ENCODE measurements at places on chromosomes 1 and 21. TPM values are rescaled to one million over a fixed set of nuclear protein-coding genes. Genes with fewer than 3 reads are reported as not detected.

The KRTAP21-2 gene
- not detected for total RNA-seq

The LEPR gene
- total RNA-seq: 13.5 TPM

The TNFSF4 gene
- total RNA-seq: 1.8 TPM

The BCL10 gene
- 27.2 TPM for total RNA-seq

The AIRE gene
- total RNA-seq: 0.70 TPM

The CELA2A gene
- total RNA-seq: not detected

The NUP210L gene
- 0.06 TPM for total RNA-seq

The AMPD1 gene
- total RNA-seq: 22.7 TPM

The DENND2D gene
- total RNA-seq: 17.2 TPM

The CAPN9 gene
- total RNA-seq: 0.29 TPM

The C2CD2 gene
- 21.8 TPM for total RNA-seq

The CTSS gene
- 46.1 TPM for total RNA-seq

The TNNI3K gene
- total RNA-seq: 0.99 TPM

The PLA2G2C gene
- not detected for total RNA-seq

The PODN gene
- total RNA-seq: 6.5 TPM

The ACKR1 gene
- total RNA-seq: 1.6 TPM

The LCK gene
- 8.5 TPM for total RNA-seq

The RAB3B gene
- total RNA-seq: 3.7 TPM

The KRTAP12-1 gene
- total RNA-seq: not detected

The HCRTR1 gene
- total RNA-seq: 0.35 TPM

The DTL gene
- total RNA-seq: 9.8 TPM

The APOBEC4 gene
- total RNA-seq: not detected

The NPHS2 gene
- 46.4 TPM for total RNA-seq

The CASZ1 gene
- total RNA-seq: 33.7 TPM

The DISP3 gene
- total RNA-seq: 0.93 TPM

The CNR2 gene
- 0.12 TPM for total RNA-seq

The BLACAT1 gene
- 0.70 TPM for total RNA-seq

The XCL1 gene
- 0.18 TPM for total RNA-seq

The CD1E gene
- total RNA-seq: 0.82 TPM

The RO60 gene
- total RNA-seq: 184 TPM

The FAM163A gene
- total RNA-seq: 0.53 TPM

The OR2T11 gene
- total RNA-seq: 0.06 TPM

The AADACL3 gene
- total RNA-seq: not detected

The SPRR2E gene
- not detected for total RNA-seq

The CRP gene
- not detected for total RNA-seq

The PALMD gene
- 12.4 TPM for total RNA-seq

The UMODL1 gene
- not detected for total RNA-seq

The DCLRE1B gene
- total RNA-seq: 5.0 TPM

The SPRR4 gene
- not detected for total RNA-seq
